ENCODE measurements at places on chromosomes 2 and 18. TPM values are rescaled to one million over a fixed set of nuclear protein-coding genes. Genes with fewer than 3 reads are reported as not detected.

CYBRD1 gene
- 0.64 TPM for total RNA-seq

SP140 gene
- not detected for total RNA-seq

REG3A gene
- total RNA-seq = not detected

KIAA2012 gene
- 0.05 TPM for total RNA-seq

LAMA1 gene
- not detected for total RNA-seq

SERPINB4 gene
- total RNA-seq = not detected

BZW1 gene
- total RNA-seq = 121 TPM

GRHL1 gene
- 5.5 TPM for total RNA-seq

CKAP2L gene
- 2.5 TPM for total RNA-seq

C1QL2 gene
- total RNA-seq = not detected

GORASP2 gene
- 53.6 TPM for total RNA-seq

POTEJ gene
- total RNA-seq = not detected

HOXD1 gene
- not detected for total RNA-seq

SLC16A14 gene
- 0.23 TPM for total RNA-seq

ZNF396 gene
- total RNA-seq = not detected

NPHP1 gene
- 0.92 TPM for total RNA-seq

REG1B gene
- not detected for total RNA-seq

SIX3 gene
- total RNA-seq = not detected

Data from HT-29 (cell line).